ENCODE measurements at places on chromosomes 16 and 17.

GRCh38 chr16:2149630-2150417 lies 1.4 kb downstream of the RAB26 start:
- peak overlapping the region; percentile 54 for H3K4me3 ChIP-seq
- no peaks in the 10 kb centered on the region for H3K27me3 ChIP-seq
- no peak for DNase-seq
- no peak overlapping the region for H3K27ac ChIP-seq
- no peaks in the 10 kb centered on the region for H3K36me3 ChIP-seq

DNA sequence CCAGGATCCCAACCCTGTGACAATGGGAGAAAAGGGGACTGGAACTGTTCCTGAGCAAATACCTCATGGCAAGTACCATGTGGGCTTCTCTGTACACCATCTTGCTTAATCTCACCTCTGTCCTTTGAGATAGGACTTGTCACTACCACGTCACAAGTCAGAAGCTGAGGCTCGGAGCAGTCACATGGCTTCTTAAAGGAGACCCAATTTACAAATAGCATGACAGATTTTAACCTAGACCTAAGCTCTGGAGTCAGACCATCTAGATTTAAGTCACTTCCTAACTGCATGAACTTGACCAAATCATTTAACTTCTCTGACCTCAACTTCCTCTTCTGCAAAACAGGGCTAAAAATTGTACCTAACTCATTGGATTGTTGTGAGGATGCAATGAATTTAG lies 36.0 kb upstream of the CCL1 start:
- DNase-seq: no peak
- H3K27ac ChIP-seq: no peak overlapping the region
- no peak overlapping the region for H3K4me3 ChIP-seq
- no peaks in the 10 kb centered on the region for H3K4me1 ChIP-seq

GRCh38 chr17:34886831-34887230 lies 74.4 kb downstream of the CCT6B start:
- H3K4me1 ChIP-seq: peaks cover 2% of the 10 kb centered on the region
- H3K36me3 ChIP-seq: no peaks in the 10 kb centered on the region
- no peak overlapping the region for H3K4me3 ChIP-seq
- peaks cover 13% of the 10 kb centered on the region for H3K27me3 ChIP-seq
- H3K27ac ChIP-seq: no peak overlapping the region
- no peak for DNase-seq

DNA sequence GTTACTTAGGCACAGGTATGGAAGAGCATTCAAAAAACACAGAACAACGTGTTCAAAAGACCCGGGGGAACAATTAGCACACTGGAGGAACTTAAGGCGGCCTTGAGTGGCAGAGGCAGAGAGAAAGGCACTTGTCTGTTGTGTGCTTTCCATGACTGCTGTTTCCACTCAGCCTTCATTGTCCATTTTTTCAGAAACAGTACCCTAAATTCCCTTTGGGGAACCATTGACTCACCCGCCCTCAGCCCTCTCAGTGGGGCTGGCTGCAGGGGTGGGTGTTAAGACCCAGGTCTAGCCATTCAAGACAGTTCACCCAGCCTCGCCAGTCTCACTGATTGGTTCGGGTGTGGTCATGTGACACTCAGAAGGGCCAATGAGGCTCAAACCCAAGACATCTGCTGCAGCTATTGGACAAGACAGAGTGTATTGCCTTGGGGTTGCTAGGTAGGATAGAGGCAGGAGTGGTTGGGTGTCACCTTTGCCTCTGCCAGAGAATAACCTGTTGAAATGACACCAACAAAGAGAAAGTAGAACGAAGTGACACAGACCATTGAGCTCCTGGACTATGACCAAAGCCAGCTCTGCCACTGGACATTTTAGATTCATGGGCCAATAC lies 19.6 kb upstream of the CEP20 start:
- H3K27ac ChIP-seq: no peak overlapping the region
- H3K27me3 ChIP-seq: peaks cover 2% of the 10 kb centered on the region
- H3K36me3 ChIP-seq: no peaks in the 10 kb centered on the region
- DNase-seq: no peak
- peaks cover 8% of the 10 kb centered on the region for H3K4me1 ChIP-seq

DNA sequence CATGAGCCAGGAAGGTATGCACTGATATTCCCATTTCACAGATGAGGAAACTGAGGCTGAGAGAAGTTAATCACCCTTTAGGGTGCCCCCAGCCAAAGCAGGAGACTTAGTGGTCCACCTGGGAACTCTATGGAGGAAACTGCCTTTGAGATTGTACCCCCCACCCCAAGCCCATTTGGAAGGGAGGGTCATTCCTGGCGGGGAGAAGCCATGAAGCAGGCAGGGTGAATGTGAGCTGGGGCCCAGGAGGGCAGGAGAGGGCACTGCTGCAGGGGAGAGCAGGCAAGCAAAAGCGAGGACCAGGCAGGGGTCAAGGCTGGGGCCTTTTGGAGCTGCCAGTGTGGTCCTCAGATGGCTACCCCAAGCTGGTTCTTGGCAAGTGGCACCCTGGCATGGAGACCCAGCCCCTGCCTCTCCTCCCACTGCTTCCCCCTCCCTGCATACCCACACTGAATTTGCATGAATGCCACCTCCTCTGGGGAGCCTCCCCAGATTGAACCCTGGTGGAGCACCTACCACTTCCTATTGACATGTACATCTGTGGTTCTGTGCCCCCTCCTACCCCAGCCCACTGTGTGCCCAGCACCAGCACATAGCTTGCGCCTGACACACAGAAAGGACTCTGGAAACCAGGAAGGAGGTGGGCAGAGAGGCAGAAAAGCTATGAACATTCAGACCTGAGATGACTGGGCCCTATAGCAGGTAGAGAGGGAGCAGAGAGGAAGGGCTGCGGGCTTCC lies 965 bp upstream of the TMC6 start:
- DNase-seq: peak; percentile 62
- peaks cover 65% of the 10 kb centered on the region for H3K4me1 ChIP-seq
- peak overlapping the region; percentile 96 for H3K27ac ChIP-seq

GRCh38 chr17:28967221-28968135 lies 16.2 kb upstream of the PHF12 start:
- H3K27me3 ChIP-seq: peaks cover 13% of the 10 kb centered on the region
- H3K4me3 ChIP-seq: no peak overlapping the region
- H3K27ac ChIP-seq: peak overlapping the region; percentile 19
- H3K36me3 ChIP-seq: no peaks in the 10 kb centered on the region
- no peak for DNase-seq
- peaks cover 7% of the 10 kb centered on the region for H3K4me1 ChIP-seq

DNA sequence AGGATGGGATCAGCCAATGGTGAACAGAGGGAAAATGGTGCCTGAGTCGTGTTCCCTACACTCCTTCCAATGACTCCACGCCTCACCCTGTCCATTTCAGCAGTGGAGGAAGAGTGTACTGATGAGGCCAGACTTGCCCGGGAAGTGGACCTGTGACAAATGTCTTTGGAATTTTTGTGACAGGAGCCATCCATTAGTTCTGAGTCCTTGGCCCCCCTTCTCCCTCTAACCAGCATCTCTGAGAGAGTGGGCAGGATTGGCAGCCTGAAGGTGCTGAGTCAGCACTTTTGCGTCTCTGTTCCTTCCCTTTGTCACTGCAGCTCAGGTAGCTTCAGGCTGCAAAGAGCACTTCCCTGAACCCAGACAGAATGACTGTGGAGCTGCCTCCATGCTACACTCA lies 30.8 kb downstream of the BEAN1 start:
- DNase-seq: no peak
- H3K27me3 ChIP-seq: peaks cover 44% of the 10 kb centered on the region
- peak overlapping the region; percentile 67 for H3K27ac ChIP-seq
- no peak overlapping the region for H3K4me3 ChIP-seq

DNA sequence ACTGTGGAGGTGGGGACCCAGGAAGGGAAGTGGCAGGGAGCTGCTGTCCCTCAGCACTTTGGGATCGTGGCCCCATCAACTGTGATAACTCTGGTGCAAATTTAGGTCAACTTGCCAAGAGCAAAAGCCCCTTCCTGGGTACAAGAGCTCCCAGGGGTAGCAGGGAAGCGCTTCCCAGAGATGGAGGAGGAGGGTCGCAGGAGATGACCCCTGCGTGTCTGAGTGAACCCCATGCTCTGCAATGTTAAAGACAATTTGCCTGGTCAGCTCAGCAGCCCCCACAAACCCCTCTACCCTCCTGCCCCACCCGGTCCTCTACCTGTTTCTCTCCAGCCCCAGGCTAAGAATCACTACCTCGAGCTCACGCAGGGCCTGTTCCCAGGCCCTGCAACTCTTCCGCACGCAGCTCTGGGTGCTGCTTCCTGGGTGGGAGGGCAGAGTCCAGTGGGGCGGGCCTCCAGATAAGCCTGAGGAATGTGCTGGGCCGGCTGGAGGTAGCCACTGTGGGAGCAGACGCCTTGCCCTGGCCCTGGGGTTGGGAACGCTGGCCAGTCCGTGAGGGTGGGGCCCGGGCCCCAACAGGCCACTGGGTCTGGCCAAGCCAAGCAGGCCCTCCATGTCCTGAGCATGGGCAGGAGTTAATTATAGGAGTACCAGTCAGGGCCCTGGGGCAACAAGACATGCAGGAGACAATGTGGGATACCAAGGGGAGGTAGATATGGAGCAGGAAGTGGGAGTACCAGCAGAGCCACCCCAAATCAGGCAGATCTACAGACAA lies 6.1 kb downstream of the DOK4 start:
- no peak overlapping the region for H3K27ac ChIP-seq
- no peak for DNase-seq
- no peaks in the 10 kb centered on the region for H3K27me3 ChIP-seq
- H3K4me3 ChIP-seq: no peak overlapping the region

DNA sequence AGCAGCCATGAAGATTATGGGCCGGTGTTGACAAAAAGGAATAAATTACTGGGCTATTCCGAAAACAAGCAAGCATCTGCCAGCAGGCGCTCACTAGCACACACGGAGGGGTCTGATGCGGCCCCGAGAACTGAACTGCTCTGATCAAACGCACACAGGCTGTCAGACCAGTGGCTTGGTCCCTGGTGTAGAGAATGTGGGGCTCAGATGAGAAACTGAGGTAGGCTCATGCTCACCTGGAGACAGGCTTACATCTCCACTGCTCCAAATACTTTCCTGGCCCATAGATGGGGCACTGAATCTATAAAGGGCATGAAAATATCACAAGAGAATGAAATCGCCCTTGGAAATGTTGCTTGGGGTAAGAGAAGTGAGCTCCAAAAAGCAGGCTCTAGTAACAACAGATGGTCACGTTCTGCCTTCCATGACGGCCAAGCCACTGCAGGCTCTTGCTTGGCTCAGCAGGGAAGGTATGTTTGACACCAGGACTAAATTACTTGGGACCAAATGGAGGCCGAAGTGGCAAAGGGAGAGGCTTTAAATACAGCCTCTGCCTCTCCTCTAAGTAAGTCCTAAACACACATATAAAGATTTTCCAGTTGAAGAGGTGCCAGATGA lies 5.4 kb downstream of the ABR start:
- no peak overlapping the region for H3K27ac ChIP-seq
- H3K4me3 ChIP-seq: peak overlapping the region; percentile 1

DNA sequence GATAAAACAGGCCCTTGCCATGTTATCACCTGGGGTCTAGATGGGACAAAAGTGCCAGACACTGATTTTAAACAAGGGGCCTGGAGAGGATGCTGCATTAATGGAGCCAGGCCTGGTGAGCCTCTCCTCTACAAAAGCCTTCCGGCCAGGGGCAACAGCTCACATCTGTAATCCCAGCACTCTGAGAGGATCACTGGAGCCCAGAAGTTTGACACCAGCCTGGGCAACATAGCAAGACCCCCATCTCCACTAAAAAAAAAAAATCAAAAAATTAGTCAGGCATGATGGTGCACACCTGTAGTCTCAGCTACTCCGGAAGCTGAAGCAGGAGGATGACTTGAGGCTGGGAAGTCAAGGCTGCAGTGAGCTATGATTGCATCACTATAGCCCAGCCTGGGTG lies 3.5 kb downstream of the GINS2 start:
- H3K27ac ChIP-seq: no peak overlapping the region
- DNase-seq: no peak
- H3K36me3 ChIP-seq: no peaks in the 10 kb centered on the region
- peaks cover 9% of the 10 kb centered on the region for H3K4me1 ChIP-seq
- H3K27me3 ChIP-seq: no peaks in the 10 kb centered on the region
